ENCODE measurements at places on chromosomes 2 and 18.

DNA sequence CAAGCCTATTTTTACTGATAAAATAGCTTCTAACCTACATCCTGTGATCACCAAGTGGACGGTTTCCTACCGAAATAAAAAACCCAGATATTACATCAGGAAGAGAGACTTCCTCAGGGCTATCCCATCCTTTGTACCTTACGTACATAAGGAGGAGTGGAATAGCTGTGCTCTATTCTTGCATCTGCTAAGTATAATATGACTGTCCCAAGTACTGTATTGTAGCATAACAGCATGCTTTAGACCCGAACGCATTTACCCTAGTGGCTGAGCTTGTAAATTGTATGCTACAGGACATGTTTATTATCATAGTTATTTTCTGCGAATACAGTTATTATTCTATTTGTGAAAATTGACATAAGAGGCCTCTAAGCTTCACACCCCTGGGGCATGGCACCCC is 302.4 kb downstream of the CLIP4 start:
- DNase-seq, result no peak

DNA sequence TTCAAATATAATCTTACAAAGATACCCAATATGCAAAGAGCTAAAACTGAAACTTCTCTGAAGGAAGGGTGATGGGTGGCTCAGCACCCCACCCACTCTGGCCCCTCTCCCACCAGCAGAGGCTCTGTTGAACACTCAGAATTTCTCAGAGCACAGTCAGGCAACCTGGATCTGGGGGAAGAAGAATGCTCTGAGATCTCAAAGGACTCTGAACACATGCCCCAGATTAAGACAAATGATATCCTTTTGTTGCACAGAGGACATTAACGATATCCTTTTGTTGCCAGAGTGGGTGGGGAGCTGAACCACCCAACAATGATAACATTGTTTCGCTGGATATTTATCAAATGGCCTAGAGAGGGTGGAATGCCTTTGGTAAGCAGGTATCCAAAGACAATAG is 104.8 kb downstream of the LBH start:
- no peak for DNase-seq

- DNase-seq, result no peak
Observed at GRCh38 chr2:199624958-199625357, 167.2 kb upstream of the SATB2 start.

DNA sequence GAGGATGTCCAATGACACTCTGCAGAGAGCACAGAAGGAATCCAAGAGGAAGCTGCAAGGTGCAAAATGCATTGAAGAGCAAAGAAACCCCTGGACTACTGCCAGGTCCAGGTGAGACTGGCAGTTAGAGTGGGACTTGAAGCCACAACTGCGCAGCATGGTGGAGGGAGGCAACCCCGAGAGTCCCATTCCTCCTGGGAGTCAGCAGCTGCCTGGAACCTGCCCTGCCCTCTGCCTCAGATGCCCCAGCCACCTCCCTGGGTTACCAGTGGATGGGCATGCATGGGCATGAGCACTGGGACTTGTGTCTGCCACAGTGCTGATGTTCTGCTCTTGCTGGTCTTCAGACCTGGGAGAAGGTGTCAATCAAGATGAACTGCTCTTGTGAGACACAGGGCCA is 43.2 kb downstream of the ANKMY1 start:
- no peak for DNase-seq

DNA sequence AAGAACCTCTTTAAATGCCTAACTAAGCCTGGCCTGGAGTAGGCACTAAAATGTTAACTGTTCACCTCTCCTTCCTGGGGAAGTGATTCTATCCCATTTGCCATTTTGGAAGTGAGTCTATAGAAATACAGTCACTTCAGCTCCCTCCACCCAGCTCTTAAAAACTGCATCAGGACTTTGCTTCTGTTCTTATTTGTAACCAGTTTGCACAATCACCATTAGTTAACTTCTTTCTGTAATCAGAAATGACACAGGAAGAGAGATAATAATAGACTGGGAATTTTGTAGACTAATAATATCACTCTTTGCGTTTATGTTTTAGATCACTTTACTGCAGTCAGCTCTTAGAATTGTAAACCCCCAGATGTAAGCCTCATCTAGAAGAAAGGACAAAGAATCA is 16.0 kb upstream of the MARCO start:
- no peak for DNase-seq

GRCh38 chr2:182818501-182818900 is 47.9 kb downstream of the FRZB start:
- no peak for DNase-seq

- no peak for DNase-seq
Observed at GRCh38 chr2:69184224-69184623, 171.2 kb downstream of the ANTXR1 start.
